T-helper 22 cell (primary cell): ENCODE measurements at places on chromosomes 3 and 15.

DNA sequence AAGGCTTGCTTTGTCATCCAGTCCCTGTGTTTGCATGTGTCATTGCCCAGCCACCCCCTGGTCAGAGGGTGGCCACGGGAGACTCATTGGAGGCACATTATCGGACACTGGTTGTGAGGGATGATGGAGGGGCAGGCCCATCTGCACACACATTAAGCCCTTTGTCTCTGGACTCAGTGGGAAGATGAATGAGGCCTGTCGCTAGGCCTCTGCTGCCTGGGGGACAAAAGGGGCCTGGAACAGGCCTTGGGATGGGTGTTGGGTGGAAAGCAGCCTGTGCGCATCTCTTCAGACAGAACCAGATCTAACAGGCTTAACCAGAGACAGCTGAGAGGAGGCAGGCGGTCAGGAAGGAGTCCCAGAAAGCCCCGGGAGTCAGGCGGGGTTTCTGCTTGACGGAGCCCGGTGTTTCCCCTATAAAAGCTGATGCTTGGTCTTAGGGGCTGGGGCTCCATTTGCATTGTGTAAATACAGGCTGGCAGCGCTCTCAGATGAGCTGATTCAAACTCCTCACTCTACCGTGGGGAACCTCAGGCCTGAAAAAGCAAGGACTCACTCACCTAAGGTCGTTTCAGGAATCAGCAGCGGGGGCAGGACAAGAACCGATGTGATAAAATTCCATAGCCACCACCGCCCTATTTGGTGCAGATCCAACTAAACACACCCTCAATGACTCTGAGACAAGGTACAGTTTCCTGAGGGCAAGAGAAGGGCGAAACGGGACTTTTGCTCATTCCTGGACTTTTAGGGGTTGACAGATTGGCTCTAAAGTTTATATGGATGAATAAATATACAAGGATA lies 17.1 kb upstream of the SKIC8 start:
- DNase-seq: no peak

DNA sequence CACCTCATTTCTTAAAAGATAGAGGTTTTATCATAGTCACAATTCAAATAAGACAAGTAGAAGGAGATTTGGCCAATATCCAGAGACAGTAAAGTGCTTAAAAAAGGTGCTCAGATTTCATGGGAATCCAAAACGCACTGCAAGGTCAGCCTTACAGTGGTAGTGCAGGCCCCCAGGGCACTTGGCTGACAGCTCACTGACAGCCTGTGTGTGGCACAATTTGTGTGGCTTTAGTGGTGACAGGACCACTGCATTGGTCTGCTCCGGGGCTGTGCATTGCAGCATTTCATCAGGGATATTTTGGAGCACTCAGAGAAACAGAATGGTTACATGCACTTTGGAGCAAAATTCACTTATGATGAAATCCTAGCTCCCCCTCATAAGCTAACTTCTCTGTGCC lies 544.3 kb downstream of the NTRK3 start:
- DNase-seq: no peak

DNA sequence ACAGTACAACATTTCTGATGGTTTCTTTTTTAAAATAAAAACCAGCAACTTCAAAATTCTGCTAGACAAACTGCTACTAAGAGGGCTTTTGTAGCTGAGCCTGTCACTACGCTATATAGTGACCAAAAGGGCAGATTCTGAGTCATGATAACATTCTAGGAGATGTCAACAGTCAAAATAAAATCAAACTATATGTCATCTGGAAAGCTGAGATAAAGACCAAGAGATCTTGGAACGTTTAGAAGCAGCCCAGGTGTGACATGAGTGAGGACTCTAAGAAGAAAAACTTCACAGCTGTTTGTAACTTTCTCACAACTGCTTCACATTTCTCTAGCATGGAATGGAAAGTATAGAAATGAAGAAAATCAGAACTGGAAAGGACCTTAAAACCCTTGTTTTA lies 84.6 kb downstream of the FILIP1L start:
- DNase-seq: no peak

DNA sequence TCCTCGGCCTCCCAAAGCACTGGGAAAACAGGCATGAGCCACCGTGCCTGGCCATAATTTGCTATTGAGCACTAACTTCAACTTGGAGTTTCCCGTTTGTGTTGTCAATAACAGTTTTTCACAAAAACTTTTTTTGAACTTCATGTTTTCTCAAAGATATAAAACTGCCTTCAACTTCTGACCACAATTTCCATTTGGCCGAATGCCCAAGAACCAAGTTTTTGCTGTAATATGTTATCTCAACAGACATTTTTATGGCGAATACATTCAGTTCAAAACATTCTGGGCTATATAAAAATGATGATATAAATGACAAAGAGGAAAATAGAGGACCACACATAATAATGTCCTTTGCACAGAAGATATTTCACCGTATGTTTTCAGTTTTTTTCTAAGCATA lies 56.4 kb downstream of the NEDD4 start:
- no peak for DNase-seq

DNA sequence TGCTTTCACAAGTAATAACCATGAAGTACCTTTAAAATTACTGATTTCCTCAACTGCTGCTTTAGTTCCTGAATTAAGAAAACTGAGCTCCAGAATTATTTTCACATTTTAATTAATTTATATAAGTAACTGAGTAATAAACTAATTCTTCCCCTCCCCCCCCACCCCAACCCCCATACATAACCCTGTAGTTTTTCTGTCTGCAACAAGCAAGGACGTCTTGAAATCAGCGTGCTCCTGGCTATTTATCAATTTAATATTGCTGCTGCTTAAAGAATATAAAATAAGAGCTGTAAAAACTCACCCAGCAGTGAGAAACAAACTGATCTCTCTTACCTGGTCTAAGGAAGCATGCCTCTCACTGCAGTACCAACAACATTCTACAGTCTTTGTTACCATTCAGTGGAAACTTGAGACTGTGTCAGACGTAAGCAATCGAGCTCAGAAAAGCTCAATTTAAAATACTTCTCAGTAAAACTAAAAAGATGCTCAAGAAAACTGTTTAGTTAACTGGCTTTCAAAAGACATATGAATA lies 121.0 kb downstream of the TFDP2 start:
- DNase-seq: no peak

GRCh38 chr15:53978253-53978906 lies at the start of gene UNC13C:
UNC13C (plus strand) TSS chr15:53978441; CDS start chr15:54012904, 34,463 bp downstream.
- DNase-seq: no peak

- no peak for DNase-seq
Observed at GRCh38 chr15:87591582-87591981, 665.0 kb downstream of the NTRK3 start.

DNA sequence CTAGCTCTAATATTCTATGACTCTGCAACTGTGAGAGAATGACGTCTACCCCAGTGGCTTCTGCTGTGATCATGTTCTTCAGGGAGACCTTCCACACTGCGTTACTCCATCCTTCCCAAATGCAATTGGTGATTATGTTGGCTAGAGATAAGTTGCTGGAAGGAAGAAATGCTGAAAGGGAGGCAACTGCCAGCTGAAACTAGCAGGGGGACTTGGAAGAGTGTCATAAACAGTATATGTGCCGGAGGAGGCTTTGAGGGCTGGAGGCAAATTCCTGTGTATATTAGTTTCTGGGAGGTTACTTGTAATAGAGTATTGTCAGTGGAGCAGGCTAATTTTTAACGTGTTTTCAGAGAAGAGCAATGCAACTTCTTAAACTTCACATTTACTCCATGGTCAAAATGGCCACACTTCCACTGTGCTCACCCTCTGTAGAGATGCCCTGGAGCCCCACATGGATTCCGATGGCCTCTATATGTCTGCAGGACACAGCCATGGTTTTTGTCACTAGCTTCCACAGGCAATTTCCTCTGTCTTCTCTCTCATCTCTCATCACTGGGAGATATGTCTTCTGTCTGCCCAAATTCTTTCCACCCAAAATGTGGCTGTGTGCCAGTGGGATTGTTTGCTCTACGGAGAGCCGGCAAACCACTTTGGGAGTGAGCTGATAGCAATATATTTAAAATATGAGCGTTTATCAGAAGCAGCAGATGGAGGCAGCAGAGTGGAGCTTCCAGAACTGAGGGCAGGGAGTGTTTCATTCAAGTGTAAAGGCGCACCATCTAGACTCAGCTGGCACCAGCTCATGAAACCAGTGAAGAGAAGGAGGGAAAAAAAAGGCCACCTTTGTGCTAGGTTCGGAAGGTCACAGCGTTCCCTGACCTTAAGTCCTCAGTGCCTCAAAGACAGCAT lies 13.3 kb upstream of the CD47 start:
- DNase-seq: no peak

DNA sequence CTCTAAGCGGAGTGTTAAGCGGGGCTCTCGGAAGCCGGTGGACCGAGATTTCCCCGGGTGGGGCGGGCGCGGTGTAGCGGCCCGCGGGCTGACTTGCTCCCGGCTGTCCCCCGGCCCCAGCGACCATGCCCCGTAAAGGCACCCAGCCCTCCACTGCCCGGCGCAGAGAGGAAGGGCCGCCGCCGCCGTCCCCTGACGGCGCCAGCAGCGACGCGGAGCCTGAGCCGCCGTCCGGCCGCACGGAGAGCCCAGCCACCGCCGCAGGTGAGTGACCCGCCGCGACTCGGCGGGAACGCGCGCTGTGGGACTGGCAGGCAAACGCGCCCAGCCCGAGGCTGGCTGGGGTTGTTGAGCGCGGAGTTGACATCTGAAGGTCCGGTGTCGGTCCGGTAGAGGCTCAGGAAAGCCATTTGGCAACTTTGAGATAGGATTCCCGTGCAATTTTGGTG lies 1.3 kb downstream of the SMC4 start:
- no peak for DNase-seq

DNA sequence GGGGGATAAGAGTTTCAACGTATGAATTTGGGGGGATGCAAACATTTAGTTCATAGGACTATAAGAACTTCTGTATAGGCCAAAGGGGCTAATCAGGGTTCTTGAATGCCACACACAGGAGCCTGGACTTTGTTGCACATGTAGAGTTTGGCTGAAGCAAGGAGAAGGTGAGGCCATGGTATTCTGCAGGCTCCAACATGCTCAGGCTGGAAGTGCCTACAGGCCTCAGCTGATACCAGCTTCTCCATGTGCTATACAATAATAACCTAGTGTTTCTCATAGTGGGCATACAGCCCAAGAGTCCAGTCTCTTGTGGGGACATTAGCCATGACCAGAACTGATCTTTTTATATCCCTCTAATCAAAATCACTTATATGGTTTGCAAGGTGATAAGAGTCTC lies 399.7 kb upstream of the MCTP2 start:
- no peak for DNase-seq

DNA sequence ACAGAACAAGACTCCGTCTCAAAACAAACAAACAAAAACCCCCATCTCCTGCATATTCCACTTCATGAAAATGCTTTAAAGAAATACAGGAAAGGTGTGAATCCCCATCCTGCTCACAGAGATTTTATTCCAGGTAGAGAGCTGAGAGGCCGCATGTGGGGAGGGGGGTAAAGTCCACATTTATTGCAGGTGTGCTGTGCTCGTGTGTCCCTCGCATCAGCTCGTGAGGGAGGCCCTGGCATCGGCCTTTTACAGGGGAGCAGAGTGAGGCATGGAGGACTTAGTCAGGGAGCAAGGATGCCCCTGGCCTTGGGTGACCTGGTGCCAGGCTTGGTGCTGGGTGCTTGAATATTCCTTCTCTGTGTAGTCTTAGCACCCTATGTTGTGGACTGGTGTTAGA lies 413.5 kb upstream of the C2CD4B start:
- DNase-seq: no peak

DNA sequence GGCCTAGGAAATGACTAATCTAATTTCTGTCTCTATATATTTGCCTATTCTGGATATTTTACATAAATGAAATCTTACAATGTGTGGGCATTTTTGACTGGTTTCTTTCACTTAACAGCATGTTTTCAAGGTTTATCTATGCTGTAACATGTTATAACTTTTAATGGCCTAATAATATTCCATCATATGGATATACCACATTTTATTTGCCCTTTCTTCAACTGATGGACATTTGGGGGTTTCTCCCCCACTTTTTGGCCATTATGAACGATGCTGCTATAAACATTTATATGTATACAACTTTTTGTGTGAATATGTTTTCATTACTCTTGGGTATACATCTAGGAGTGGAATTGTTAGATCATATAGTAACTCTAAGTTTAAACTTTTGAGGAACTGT lies 357.3 kb upstream of the ADAMTS9 start:
- no peak for DNase-seq

- no peak for DNase-seq
Observed at GRCh38 chr15:90294601-90295269, 29.3 kb downstream of the NGRN start.

DNA sequence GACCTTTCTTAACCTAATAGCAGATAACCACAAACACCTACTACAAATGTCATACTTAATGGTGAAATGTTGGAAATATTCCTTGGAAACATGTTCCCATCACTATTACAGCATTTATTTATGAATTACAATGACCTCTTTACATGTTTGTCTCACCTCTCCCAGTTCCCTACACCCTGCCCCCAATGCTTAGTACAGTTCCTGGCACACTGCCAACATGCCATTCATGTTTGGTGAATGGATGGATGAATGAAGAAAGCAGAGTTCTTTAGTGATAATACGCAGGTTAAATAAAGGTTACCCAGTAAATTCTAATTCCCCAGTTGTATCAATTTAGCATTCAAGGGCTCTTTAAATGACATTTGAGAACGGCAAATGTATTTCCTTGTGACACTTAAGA lies 259.9 kb upstream of the ATP11B start:
- no peak for DNase-seq

- DNase-seq: no peak
Observed at GRCh38 chr15:89002281-89002761, 85.9 kb upstream of the ABHD2 start.

DNA sequence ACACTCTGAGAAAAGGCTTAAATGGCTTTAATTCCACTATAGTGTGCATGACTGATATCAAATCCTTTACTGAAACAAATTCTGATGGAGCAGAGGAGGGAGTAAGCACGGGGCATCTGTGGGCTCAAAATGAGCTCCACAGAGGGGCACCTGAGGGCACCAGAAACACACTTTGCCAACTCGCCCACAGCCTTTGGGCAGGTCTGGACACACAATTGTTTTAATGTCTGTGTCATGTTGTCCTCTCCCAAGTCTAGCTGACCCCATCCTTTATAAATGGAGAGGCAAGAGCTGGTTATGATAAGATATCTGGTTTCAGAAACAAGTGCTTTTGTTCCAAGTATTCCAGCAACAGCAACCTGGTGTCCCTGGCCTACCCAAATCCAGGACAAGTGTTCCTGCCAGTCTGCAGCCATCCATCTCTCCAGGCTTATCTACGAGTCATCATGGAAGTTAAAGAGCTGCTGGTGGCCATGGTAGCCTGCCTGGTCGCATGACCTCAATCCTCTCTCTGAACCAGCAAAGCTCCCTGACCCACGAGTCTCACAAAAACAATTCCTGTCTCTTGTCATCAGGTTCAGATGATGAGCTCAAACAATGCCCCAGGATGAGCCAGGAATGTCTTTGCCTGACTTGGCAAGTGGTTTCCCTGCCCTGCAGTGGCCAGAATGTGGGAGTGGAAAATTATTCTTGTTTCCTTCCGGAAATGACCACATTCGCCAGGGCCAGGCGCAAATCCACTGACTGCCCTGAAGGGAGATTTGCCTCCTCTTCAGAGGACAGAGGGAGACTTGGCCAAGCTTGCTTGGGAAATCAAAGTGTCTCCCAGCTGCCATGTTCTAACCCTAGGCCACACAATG lies 64.4 kb upstream of the TPM1 start:
- DNase-seq: no peak

GRCh38 chr3:139586420-139587017 lies 47.0 kb upstream of the RBP1 start:
- DNase-seq: no peak
